Right lobe of liver (tissue), 6 donors: ENCODE measurements at places on chromosomes 2 and 18. TPM values are rescaled to one million over a fixed set of nuclear protein-coding genes. Genes with fewer than 3 reads are reported as not detected.

The SPP2 gene
- total RNA-seq = 83.0 TPM

DNA sequence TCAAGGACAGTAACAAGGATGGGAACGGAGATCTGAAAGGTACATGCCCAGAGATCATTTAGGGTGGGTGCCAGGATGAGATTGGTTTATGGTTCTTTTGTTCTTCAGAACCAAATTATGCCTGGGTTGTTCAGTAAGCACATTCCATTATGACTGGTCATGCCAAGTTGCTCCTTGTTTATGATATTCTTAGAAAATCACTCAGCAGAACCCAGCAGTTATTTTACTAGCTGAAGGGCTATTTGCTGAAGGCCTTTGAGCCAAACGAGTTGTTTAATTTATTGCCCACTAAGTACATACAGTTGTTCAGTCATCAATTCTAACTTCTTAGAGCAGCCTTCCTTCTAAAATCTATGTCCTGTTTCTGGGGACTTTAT, 635 bp downstream of the SLC3A1 start:
- H3K4me3 ChIP-seq = peak overlapping the region; percentile 38
- no peaks in the 10 kb centered on the region for H3K36me3 ChIP-seq
- H3K4me1 ChIP-seq = peaks cover 10% of the 10 kb centered on the region
- H3K27me3 ChIP-seq = no peaks in the 10 kb centered on the region
- peak overlapping the region; percentile 59 for H3K27ac ChIP-seq

DNA sequence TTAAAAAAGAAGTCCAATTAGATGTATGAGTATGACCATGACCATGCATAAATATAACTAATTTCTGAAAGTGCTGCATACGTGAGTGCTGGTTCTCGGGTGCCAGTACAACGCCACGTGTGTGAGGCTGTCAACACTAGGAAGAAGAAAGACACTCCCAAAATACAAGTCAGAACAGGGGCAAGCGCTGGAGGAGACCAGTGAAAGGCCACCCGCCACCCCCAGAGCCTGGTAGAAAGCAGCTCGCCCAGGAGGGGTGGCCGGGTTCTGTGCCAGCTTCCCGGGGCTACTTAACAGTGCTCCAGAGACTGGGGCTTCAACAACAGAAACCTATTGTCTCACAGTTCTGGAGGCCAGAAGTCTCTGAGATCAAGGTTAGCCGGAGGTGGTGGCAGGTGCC, 147.6 kb downstream of the RTP5 start:
- H3K4me1 ChIP-seq = no peaks in the 10 kb centered on the region
- no peak for DNase-seq
- no peak overlapping the region for H3K4me3 ChIP-seq
- no peaks in the 10 kb centered on the region for H3K36me3 ChIP-seq
- no peak overlapping the region for H3K27ac ChIP-seq

DNA sequence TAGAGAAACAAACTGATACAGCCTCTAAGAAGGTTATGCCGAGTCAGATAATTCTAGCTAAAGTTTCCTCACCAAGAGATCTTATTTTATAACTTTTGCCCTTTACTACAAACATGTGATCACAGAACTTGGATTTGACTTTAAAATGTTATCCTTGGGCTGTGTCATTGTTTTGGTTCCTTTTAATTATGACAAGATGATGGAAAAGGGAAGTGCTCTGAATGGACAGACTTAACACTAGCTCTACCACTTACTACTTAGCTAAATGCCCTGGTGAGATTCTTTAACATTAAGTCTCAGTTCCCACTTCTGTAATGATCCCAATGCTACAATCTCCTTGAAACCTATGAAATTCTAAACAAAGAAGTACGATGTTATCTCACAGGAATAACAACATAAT, 69.9 kb downstream of the RTTN start:
- H3K36me3 ChIP-seq = peaks cover 8% of the 10 kb centered on the region
- H3K27ac ChIP-seq = no peak overlapping the region
- no peaks in the 10 kb centered on the region for H3K4me1 ChIP-seq
- DNase-seq = no peak

DNA sequence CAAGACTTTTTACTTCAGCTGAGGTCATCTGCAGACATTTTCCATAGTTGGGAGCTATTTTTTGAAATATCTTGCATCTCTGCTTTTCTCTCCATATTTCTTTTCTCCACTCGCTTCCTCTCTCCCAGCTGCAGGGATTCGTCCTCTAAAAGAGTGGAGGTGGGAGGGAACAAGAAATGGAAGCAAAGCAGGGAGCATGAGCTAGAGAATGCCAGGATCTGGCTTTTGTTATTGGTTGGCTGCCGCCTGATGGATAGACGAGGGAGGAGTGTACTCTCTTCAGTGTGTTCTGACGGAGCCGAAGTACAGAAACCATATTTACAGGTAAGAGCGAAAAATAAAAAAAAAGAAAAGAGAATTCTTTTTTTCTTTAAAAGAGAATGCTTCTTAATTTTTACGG, at the start of gene CSRNP3:
TSS of gene CSRNP3 (plus strand) at position 282 of the 400 bp plus-strand sequence. CDS start 125,368 bp downstream, outside the sequence.
- no peaks in the 10 kb centered on the region for H3K27me3 ChIP-seq
- H3K4me1 ChIP-seq = no peaks in the 10 kb centered on the region
- H3K27ac ChIP-seq = no peak within 1 kb of the TSS
- H3K36me3 ChIP-seq = no peaks in the 10 kb centered on the region
- peak; percentile 60 for DNase-seq
